ENCODE measurements at places on chromosomes 5 and 9.
A peak's percentile ranks its signal among the peaks of the same experiment; 100 is the strongest.

GRCh38 chr9:27094640-27095298 is 14.3 kb upstream of the TEK start:
- DNase-seq = peak; percentile 46

- DNase-seq = no peak
These were observed 312.2 kb downstream of the HCN1 start for GRCh38 chr5:45383985-45384384.

GRCh38 chr5:1538741-1539392 is 15.1 kb upstream of the LPCAT1 start:
- DNase-seq = no peak

- no peak for DNase-seq
These were observed 49.9 kb upstream of the ERBIN start for GRCh38 chr5:65876496-65876895.

DNA sequence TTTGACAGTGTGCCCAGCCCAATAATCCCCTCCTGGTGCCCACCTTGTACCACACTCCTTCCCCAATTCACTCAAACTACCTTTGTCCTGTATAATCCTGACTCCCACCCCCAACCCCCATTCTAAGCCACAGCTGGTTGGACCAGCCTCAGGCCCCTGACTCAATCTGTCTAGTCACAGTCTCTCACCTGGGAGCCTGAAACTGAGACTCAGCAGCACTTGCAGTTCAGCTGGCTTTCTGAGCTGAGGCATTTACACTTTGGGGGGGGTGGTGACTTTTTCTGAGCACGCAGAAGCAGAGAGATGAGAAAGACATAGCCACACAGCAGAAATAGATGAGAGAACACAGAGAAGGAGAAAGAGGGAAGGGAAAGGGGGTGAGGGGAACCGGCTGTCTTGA is 247.3 kb downstream of the MAN2A1 start:
- no peak for DNase-seq

DNA sequence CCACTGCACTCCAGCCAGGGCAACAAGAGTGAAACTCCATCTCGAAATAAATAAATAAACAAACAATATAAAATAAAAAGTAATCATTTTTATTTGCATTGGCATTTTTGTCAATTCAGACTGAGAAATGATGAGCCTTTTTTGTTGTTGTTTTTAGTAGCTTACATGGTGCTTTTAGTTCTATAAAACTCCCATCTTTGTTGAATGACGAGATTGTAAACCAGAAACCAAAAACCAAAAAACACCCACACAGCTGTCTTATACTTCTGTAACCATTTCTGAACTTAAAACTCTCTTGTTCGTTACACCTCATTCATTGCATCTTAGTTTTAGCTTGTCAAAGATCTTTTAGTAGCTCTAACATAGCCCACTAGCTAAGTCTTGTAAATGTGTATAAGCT is 44.7 kb downstream of the GGTA1 start:
- DNase-seq = no peak

- DNase-seq = no peak
These were observed 224.7 kb upstream of the DAP start for GRCh38 chr5:10985721-10986110.

DNA sequence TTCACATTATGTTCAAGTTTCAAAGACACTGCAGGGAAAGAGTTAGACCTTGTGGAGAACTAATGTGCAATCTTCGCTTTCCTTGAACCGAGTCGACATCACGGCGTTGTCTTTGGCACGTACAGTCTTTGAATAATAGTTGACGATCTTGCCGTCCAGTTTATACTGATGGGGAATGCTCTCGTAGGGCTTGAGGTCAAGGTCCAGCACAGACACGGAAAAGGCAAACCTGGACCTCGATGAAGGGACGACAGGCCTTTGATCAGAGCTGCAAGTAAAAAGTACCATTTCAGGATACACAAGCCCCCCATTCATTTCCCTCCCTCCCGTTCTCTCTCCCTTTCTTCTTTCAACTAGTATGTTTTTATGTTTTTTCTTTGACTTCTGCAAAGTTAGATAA is 54.1 kb downstream of the IPPK start:
- no peak for DNase-seq

- DNase-seq = peak; percentile 37
These were observed 78.8 kb downstream of the SNX24 start for GRCh38 chr5:122924203-122924602.

- DNase-seq = no peak
These were observed 179.1 kb downstream of the EPB41L4A start for GRCh38 chr5:112239996-112240395.

DNA sequence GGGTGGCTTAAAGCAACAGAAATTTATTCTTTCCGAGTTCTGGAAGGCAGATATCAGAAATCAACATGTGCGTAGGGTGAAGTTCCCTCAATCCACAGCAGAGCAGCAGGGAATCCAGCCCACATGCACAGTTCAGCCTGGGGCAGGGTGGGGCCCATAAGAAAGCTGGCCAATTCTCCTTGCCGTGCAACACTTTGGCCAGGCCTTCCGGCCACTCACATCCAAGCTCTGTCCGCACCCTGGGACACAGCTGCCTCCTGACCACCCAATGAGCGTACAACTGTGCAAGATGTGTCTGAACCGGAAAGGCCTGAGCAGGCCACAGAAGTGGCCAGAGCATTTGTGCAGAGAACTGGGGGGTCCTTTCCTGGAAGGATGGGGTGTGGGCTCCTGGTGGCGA is 274.9 kb downstream of the GADD45G start:
- DNase-seq = no peak

DNA sequence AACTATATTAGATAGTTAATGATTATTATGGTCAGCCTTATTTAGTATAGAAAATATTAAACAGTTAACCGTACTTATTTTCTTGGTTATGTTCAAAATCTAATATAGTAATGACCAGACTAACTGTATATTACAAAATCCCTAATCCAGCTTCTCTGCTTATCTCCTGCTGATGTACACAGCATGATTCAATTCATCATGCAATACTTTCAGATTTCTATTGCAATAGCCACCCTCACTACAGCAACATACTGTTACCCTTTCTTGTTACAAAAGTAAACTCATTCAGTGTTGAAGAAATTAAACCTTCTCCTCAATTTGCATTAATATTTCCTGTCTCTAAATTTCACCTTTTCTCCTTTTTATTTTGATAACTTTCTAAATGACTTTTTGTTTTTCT is 1375.0 kb upstream of the NUDT12 start:
- DNase-seq = no peak

GRCh38 chr9:5509573-5509972 is 758 bp upstream of the PDCD1LG2 start:
- peak; percentile 15 for DNase-seq

DNA sequence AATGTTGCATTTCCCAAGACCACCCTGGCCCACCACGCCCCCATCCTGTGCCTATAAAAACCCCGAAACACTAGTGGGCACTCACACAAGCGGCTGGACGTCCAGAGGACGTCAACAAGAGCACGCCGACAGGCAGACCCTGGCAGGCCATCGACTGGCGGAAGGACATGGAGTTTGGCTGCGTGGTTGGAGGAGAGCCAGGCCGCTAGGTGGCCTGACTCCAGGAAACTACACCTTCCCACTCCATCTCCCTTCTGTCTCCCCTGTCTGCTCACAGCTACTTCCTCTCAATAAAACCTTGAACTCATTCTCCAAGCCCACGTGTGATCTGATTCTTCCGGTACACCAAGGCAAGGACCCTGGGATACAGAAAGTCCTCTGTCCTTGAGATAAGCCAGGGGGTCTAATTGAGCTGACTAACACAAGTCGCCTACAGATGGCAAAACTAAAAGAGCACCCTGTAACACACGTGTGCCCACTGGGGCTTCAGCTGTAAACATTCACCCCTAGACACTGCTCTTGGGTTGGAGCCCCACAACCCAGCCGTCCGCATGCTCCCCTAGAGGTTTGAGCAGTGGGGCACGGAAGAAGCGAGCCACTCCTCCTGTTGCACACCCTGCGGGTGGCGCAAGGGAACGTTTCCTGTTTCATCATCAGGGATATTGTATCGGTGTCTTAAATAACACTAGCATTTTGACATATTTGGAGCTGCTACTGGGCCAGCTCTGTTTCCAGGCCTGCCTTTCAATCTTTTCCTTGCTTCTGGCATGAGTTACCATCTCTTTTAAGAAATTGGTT is 54.5 kb upstream of the TAF11L2 start:
- no peak for DNase-seq

DNA sequence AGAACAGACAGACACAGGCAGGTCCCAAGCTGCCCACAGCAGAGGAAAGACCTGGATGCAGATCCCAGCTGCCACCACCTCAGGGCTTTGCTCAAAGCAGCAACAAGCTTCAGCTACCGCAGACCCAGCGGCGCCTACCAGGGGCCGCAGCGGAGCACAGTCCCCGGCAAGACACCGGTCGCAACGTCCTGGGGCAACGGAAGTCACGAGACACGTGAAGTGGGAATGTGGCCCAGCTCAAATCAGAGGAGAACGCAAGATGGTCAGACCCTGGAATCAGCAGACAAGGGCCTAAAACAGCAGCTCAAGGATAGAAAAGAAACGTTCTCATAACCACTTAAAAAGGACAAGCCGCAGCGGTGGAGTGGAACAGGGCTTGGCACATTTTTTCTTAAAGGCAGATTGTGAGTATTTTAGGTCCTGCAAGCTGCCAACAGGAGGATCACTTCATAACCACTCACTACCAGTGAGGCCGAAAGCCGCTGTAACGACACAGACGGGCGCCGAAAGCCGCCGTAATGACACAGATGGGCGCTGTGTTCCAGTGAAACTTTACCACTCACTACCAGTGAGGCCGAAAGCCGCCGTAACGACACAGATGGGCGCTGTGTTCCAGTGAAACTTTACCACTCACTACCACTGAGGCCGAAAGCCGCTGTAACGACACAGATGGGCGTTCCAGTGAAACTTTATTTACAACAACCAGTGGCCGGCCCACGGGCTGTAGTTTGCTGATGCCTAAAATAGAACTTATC is 21.7 kb downstream of the SLC9A3 start:
- no peak for DNase-seq

- no peak for DNase-seq
These were observed 143.8 kb upstream of the MAP3K1 start for GRCh38 chr5:56671571-56671970.

GRCh38 chr9:37025071-37025822 is 8.8 kb downstream of the PAX5 start:
- no peak for DNase-seq

- no peak for DNase-seq
These were observed 67.6 kb downstream of the GHR start for GRCh38 chr5:42490831-42491230.

Data from RWPE1 (cell line).